Sciatic nerve (tissue), 2 donors: ENCODE measurements at places on chromosomes 4 and X. TPM values are rescaled to one million over a fixed set of nuclear protein-coding genes. Genes with fewer than 3 reads are reported as not detected.

Gene TMPRSS11A
- not detected for total RNA-seq

DNA sequence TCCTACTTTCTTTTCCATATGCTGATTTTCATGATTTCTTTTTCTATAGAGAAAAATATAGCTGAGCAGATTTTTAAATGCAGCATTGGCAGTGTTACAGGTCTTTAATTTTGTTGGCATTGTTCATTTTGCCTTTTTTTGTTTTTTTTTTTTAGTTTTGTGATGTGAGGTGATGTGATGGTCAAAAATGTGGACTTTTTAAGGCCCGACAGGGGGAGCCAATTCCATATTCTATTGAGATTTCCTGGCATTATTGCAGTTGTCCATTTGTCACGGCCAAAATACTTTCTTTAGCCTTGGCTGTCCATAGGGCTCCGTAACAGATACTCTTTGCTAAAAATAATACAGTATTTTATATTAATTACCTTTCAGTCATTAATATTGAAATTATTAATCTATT lies 47.8 kb downstream of the SLIT2 start:
- DNase-seq: no peak

Gene ZNF718
- total RNA-seq: 11.7 TPM

DNA sequence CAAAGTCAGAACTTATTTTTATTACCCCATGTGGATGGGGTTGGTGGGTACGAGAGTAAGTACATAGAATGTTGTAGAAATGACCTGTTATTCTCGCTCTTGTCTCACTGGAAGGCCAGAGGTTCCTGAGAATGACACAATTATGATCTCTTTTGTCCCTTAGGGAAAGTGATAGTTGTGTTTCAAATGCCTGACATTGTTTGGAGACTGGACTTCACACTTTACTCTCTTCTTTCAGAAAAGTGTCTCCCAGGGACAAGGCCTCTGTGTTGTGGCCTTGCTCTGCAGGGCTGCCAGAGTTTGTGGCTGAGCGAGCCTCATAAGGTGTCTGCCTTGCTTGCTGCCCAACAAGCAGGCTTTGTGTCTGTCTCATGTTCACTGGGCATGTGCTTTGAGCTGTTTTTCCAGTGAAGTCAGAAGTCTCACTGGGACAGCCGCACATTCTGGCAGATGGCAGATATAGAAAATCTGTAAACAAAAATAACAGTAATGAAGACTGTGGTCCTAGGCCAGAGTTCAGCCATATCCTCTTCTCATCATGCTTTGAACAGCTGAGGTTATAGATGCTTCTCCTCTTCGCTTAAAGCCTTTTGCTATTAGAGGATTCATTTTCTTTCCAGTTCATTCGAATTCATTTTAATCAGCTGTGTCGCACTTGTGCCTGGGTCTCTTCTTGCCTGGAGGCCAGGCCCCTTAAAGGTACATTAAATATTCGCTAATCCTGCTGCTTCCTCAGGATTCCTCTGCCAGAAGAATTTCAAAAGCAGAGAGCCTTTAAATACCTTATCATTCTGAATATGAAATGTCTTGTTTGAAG lies 14.4 kb downstream of the PPEF1 start:
- DNase-seq: no peak

Gene SULT1E1
- not detected for total RNA-seq

- no peak for DNase-seq
These were observed 32.7 kb downstream of the ACE2 start for GRCh38 chrX:15567886-15568616.
